ENCODE measurements at places on chromosomes 11 and 22.

DNA sequence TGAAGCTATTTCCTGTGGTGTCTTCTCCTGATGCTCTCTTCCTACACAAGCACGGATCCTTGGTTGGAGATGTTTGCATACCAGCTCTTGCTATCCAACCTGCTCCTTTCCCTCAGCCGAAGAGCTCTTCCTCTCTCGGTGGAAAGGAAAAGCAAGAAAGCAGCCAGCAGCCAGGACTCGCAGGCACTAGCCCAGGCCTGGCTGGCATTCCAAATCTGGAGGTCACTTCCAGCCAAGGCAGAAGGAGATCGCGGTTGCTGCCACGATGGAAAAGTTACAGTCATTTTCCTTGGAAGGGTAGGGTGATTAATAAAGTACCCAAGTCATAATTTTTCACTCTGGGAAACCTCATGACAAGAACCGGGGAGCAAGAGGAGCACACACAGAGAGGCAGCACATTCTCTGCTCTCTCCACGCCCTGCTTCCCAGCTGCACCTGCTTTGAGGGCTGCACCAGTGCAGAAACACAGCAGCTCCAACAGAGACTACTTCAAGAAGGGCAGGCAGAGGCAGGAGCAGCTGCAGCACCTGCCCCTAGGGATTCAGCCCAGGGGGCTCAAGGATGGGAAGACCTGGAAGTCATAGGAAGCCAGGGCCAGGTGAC, 399.3 kb downstream of the CADM1 start:
- no peak for DNase-seq

GRCh38 chr11:67266449-67267187, at the start of gene GRK2:
Gene GRK2 (plus strand): TSS chr11:67266473. CDS start chr11:67266700, 227 bp downstream.
- no peak for DNase-seq

GRCh38 chr22:27144321-27144720, 486.9 kb downstream of the MIAT start:
- DNase-seq, result no peak

GRCh38 chr22:35752006-35752862, 34.6 kb downstream of the APOL5 start:
- no peak for DNase-seq

DNA sequence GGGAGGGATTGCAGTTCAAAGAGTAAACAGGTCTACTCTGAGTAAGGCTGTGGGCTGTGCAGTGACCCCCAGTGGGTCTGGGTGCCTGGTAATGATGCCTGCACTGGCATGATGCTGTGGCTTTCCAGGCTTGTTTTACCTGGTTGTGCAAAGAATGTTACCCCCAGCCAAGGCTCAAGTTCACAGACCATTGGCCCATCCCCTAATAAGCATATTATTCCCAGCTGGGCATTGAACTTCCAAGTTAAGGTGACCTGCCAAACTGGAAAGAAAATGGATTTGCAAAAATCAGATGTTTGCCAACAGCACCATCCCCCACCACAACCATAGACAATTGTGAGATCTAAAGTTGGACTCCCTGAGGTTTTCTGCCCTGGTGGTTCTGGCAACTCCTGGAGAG, 7.9 kb upstream of the EHF start:
- DNase-seq, result no peak

DNA sequence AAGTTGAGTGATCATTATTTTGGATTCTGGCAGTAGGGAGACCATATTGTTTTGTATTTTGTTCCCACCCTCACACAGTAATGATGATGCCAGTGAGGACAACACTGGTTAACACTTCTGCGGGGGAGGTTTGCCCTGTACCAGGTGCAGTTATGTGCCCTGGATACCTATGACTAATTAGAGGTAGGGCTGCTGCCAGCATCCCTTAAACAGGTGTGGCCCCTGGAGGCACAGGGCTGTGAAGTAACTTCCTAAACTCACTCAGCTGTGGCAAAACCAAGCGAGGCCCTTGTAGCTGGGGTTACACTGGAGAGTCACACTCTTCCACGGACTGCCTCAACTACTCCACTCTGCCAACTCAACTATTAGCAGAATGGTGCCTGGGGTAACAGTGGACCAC, 64.5 kb downstream of the MCM5 start:
- DNase-seq, result no peak

- no peak for DNase-seq
These were observed 36.6 kb downstream of the KCNJ1 start for GRCh38 chr11:128830290-128831173.

- DNase-seq, result no peak
These were observed 7.7 kb downstream of the LIPT2 start for GRCh38 chr11:74485868-74486267.

DNA sequence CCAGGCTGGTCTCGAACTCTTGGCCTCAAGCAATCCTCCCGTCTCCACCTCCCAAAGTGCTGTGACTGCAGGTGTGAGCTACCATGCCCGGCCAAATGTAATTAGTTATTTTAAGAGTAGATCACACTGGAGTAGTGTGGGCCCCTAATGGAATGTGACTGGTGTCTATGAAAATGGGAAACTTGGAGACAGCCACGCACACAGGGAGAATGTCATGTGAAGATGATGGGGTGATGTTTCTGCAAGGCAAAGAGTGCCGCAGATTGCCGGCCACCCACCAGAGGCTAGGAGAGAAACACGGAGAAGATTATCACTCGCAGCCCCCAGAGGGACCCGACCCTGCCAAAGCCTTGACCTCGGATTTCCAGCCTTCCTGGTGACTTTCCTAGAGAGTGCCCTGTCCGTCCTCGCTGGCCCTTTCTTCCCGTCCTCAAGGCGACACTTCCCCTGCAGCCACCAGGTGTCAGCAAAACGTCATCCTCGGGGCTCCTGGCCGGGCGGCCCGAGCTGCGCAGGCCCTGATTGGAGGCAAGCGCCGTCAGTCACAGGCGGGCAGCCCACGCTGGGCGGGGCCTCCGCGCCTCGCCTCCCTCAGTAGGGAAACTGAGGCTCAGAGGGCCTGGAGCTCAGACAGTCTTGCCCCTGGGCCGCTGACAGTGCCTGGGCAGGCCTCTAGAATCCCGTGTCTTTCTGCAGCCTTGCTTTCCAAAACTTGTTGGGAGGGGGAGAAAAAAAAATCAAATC, 16.3 kb downstream of the CRYBB2 start:
- peak; percentile 83 for DNase-seq

GRCh38 chr22:47822422-47822821, 1060.0 kb downstream of the TBC1D22A start:
- no peak for DNase-seq

DNA sequence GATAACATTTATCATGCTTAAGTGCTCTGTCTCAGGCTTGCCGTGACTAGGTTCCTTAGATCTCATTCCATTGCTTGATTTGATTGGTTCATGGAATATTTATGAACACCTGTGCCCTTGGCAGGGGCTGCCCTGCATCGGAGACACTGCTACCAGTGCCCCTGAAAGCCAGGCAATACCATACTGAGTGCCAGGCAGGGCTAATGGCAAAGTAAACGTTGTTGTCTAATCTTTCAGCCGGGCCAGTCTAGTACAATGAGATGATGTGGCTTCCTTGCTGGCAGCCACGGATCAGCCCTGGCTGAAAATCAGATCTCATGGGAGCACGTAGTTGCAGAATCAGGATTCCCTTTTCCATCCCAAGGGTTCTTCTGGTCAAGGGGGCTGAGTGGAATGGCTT, 5.0 kb upstream of the PGA3 start:
- DNase-seq, result no peak

DNA sequence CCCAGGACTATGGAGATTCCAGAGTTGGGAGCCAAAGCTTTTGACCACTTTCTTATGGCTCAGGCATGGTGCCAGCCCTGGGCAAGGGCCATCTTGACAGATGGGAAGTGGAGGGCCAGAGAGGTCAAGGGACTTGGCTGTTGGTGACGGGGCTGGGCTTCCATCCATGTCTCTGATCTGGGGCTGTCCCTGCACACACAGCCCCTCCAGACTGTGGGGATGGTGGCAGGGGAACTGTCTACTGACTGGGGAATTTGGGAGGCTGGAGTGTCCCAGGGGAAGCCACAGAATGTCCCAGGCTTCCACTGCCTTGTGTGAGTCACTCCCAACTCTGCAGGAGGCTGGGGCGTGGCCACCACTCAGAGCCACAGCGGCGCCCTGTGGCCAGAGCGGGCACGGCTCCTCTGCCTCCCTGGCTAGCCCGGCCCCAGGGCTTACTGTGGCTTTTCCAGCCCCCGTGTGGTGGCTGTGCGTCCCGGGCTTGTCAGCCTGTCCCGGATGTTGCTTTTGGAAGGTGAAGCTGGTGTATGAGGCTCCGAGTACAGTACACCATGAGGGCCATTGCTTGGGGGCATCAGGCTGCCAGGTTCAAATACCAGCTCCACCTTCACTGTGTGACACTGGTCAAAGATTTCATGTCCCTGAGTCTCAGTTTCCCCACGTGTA, 19.6 kb downstream of the C22orf23 start:
- DNase-seq, result peak; percentile 83

DNA sequence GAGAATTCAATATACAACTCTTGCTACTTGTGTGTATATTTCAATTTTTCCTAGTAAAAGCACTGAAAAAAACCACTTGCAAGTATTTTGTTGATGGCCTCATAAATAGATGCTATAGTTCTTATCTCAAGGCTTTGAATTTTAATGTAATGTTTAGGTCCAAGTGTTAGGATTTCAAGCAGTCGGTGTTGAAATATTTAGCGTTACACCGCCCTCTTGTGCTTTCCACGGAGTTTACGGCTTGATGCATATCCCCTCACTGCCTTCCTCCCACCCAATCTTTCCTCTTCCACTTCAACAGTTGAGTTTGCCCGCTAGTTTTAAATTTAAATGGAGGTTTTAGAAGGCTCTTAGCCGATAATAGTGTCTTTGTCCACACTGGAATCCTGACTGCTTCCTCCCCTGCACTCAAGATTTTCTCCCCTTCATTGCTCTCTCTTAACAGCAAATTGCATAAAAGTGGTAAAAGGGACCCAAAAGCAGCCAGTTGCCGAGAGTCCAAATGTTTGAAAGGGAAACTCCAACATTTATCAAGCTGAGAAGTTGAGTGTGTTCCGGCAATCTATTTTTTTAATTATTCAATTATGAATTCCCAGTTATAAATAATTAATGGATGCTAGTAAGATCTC, 25.9 kb upstream of the HTATIP2 start:
- DNase-seq, result no peak

DNA sequence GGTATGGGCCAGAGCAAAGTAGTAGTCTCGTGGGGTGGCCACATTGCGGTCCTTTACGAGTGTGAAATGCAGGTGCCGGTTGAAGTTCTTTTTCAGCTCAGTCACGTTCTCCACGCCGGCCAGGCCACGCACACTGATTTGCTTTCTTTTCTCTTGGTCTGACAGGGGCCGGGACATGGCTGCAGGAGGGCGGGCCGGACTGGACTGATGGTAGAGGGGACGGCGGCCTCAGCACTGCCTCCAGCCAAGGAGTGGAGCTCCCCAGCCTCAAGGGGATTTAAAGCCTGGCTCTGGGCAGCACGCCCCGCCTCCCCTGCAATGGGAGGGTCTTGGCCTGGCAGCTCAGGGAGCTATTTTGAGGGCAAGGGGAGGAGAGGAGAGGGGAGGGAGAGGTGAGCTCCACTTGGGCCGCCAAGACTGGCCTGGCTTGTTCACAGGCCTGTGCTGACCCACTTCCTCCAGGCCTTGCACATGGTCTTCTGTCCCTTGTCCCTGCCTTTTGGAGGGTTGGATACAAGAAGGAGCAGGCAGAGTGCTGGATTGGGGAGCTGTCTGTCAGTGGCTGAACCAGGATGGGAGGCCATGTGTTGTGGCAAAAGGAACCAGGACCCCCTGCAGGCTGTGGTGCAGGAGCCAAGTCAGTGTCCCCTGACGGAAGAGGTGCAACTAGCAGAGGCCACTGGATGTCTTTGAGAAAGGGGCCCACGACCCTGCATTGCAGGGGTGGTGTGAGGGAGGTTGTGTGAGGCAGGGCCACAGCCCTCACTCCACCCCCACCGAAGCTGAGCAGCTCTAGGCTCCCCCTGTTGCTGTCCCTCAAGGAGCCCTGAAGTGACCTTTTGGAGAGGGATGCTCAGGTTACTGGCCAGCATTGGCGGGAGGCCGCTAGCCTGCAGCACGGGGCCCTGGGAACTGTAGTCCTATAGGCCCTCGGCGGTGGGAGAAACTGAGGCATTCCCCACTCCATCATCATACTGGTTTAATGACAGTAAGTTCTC, at the start of gene PYGM:
Gene PYGM (minus strand): TSS at position 253 of the 998 bp plus-strand sequence. CDS start 76 bp downstream, at position 177.
- no peak for DNase-seq

- no peak for DNase-seq
These were observed 2.5 kb downstream of the MAP4K2 start for GRCh38 chr11:64800303-64801157.

DNA sequence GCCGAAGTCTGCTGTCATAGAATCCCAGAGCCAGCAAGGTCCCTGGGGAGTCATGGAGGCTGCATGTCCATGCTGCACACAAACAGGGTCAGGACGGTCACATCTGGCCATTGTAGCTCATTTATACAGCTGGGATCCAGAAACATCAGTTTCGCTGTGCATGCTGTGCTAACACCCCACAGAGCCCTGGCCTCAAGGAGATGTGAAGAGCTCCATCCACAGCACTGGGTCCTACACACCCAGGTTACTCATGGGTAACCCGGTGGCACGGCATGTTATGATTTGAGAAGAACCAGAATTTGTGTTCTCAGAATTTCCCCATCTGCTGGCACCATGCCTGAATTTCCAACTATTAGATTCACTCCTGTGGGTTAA, 146.3 kb upstream of the ARHGAP20 start:
- DNase-seq, result no peak

GRCh38 chr11:24949406-24949805, 452.6 kb downstream of the LUZP2 start:
- no peak for DNase-seq

- DNase-seq, result no peak
These were observed 6.7 kb downstream of the CASTOR1 start for GRCh38 chr22:30282616-30283046.

- DNase-seq, result no peak
These were observed 52.8 kb upstream of the RRAS2 start for GRCh38 chr11:14411818-14412217.

- DNase-seq, result no peak
These were observed 208.0 kb downstream of the DSCAML1 start for GRCh38 chr11:117589063-117589462.

Measured in stimulated activated CD4-positive, alpha-beta T cell treated with anti-CD3 and anti-CD28 coated beads, Interleukin-2, amount 100 ng/mL, for 24 hours (primary cell).